Bronchus fibroblast of lung (primary cell): ENCODE measurements at places on chromosomes 3 and 15. TPM values are rescaled to one million over a fixed set of nuclear protein-coding genes. Genes with fewer than 3 reads are reported as not detected.

Gene PLSCR5
- not detected in 2 replicates for total RNA-seq

Gene CACNA1D
- under 0.01 TPM in 2 replicates for total RNA-seq

Gene KLHL40
- total RNA-seq: not detected in 2 replicates

Gene KY
- not detected in 2 replicates for total RNA-seq

Gene GPR87
- 0.17 and 1.2 TPM in 2 replicates for total RNA-seq

Gene SELENOT
- 73.9 and 81.2 TPM in 2 replicates for total RNA-seq

Gene GNAT1
- not detected in 2 replicates for total RNA-seq

Gene CELF6
- total RNA-seq: not detected in 2 replicates

Gene ANKUB1
- total RNA-seq: not detected in 2 replicates

Gene NR1I2
- under 0.01 and 0.34 TPM in 2 replicates for total RNA-seq

Gene EHHADH
- total RNA-seq: 6.2 and 7.9 TPM in 2 replicates

Gene KIF9
- total RNA-seq: 4.2 and 7.3 TPM in 2 replicates

Gene DBR1
- 11.4 and 16.0 TPM in 2 replicates for total RNA-seq

Gene PLS1
- total RNA-seq: 1.6 and 2.2 TPM in 2 replicates

Gene CHRNA5
- total RNA-seq: 1.0 and 4.3 TPM in 2 replicates

Gene NAA50
- total RNA-seq: 152 and 153 TPM in 2 replicates

Gene LYZL4
- not detected in 2 replicates for total RNA-seq

Gene TBL1XR1
- total RNA-seq: 57.3 and 59.5 TPM in 2 replicates

Gene PEX5L
- total RNA-seq: not detected in 2 replicates

Gene WDR48
- 15.6 and 17.7 TPM in 2 replicates for total RNA-seq

Gene CP
- total RNA-seq: under 0.01 and 0.17 TPM in 2 replicates

Gene PIF1
- total RNA-seq: 22.0 and 26.9 TPM in 2 replicates

Gene ARNT2
- total RNA-seq: 8.4 and 9.1 TPM in 2 replicates

Gene TSPAN3
- total RNA-seq: 166 and 183 TPM in 2 replicates

Gene CEMIP
- total RNA-seq: 2.7 and 3.0 TPM in 2 replicates

Gene CLSTN2
- total RNA-seq: 0.15 and 0.17 TPM in 2 replicates

Gene TEX9
- 1.0 and 1.8 TPM in 2 replicates for total RNA-seq

Gene ARHGEF26
- 2.4 and 3.4 TPM in 2 replicates for total RNA-seq

Gene CYP1A2
- not detected in 2 replicates for total RNA-seq

Gene MKRN3
- total RNA-seq: under 0.01 TPM in 1 of 2 replicates, not detected in the other
